Inflammatory macrophage (primary cell): ENCODE measurements at places on chromosomes 6 and 20.
A peak's percentile ranks its signal among the peaks of the same experiment; 100 is the strongest.

- no peak for DNase-seq
Measured at GRCh38 chr20:17928633-17929311, 39.8 kb downstream of the SNX5 start.

DNA sequence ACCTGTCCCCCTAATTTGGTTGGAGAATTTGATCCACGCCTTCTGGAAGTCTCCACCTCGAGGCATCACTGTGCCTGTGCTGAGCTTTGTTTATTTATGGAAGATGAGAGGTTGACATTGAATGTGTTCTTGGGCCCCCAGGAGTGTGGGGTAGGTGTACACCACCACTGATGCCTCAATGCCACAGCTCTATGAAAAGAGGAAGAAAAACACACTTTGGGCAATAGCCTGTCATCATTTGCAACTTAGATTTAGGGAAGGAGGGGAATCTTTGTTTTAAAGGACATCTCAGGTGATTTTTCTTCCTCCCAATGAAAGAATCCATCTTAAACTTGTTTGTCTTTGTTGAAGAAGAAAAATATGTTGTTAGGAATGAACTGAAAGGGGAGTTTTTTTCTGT lies 42.6 kb downstream of the TBC1D7 start:
- DNase-seq = peak; percentile 55

DNA sequence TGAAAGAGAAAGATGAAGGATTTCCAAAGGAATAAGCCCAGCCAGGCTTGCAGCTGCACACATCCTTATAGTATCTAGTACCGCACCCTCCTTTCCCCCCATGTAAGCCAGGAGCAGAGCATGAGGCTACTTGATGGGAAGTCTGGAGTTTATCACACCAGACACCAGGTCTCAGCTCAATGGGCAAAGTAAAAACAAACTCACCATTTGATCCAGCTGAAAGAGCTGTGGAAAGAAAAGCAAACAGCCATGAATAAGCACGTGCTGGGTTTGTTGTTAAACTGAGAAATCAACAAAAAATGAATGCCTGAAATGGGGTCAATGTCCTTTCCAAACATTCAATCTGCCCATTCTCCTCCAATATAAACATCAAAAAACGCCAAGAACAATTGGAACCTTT lies 50.6 kb upstream of the MAP7 start:
- no peak for DNase-seq

GRCh38 chr6:56691814-56692213 lies 49.1 kb upstream of the DST start:
- no peak for DNase-seq

GRCh38 chr20:5031206-5031557 lies 29.9 kb upstream of the SLC23A2 start:
- peak; percentile 31 for DNase-seq

DNA sequence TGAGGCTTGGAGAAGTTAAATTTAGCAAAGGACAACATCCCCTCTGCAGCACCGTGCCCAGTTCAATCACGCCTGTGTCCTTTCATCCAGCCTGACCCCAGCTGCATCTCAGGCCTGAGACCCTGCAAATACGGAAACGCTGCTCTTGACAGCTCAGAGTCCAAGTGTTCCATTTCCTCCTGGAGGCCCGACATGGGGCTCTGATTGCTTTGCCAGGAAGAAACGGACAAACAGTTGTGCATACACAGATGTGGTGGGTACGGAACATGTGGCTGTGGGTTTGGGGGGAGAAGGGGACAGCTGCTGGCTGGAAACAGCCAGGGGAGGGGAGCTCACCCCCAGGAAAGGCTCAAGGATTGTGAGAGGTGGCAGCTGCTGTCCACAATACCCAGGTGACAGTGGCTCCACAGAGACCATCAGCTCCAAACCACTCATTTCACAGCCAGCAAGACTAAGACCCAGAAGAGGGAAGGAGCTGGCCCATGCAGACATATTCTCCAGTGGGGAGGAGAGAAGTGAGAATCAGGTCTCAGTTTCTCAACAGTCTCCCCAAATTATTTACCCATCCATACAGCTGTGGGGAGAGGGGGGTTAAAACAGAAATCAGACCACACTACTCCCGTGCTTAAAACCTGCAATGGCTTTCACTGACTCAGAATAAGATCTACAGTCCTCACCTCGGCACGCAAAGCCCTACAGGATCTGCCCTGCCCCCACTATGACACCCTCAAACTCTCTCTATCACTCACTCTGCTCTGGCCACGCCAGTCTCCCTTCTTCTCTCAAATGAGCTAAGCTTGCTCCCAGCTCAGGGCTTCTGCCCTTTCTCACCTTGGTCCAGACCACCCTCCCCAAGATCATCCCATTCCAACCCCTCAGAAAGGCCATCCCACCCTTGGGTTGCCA lies 89.1 kb downstream of the PREX1 start:
- DNase-seq = no peak

DNA sequence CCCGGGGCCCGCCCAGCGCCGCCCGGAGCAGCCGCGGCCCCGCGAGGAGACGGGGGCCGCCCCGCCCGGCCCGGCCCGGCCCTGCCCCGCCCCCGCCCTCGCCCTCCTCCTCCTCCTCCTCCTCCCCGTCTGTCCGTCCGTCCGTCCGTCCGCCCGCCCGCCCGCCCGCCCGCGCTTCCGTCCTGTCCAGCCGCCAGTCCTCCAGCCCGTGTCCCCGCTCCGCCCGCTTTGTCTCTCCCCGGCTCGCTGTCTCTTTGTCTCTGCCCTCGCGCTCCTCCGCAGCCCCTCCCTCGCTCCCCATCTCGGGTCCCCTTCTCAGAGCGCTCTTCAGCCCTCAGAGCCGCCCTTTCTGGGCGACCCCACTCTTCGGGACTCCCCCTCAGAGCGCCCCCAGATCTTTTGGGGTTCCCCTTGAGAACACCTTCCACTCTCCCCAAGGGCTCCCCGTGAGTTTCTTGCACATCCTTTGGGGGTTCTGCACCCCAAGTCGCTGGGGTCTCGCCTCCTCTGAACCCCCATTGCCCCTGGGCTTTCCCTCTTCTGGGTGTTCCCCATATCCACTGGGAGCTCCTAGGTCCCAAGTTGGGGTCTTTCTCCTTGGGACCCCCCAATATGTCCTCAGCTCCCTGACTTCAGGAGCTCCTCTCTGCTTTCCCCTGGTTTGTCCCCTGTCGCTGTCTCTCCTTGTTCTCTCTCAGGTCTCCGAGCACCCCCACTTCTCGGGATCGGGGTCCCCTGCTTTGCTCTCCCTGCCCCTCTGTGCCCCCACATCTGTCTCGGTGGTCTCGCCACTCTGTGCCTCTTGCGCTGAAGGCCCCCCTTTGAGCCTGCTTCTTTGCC lies 79.5 kb upstream of the MYL9 start:
- DNase-seq = peak; percentile 33

- DNase-seq = no peak
Measured at GRCh38 chr20:12554426-12554825, 454.3 kb upstream of the SPTLC3 start.

DNA sequence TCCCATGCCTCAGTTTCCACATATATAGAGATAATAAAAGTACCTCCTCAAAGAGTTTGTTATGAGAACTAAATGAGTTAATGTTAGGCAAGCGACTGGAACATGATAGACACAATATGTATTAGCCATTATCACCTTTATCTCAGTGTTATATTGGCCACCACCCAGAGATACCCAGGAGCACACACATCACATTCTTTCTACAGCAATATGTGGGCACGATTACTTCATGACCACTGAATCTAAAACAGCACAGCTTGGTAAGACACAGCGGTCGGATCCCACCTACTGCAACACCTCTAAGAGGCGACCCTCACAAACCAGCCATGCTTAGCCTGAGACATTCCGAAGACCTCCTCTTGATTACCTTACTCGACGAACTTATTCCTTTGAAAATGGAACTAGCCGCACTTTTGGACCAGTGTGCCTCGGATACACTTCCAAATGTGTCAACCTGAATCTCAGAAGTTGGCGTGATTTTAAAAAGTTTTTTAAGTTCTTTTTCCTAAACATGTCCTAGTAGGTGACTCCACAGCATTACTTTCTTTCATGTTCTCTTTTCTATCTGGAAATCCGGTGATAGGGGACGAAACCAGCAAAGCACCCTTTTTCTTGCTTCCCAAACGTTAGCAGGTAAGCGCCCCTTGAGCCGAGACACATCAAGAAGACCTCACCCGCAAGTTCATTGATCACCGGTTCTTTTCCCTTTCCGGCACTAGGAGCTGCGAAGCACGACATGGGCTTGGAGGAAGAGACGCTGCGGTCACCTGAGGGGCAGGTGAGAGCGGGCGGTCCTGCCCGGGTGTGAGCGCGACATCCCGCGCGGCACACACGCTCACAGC lies 923 bp downstream of the GMDS start:
- DNase-seq = no peak

- no peak for DNase-seq
Measured at GRCh38 chr6:6781172-6781872, 192.8 kb downstream of the LY86 start.

GRCh38 chr6:70549327-70549726 lies 17.4 kb upstream of the SDHAF4 start:
- DNase-seq = no peak

GRCh38 chr20:3080939-3081388 lies 3.6 kb downstream of the AVP start:
- no peak for DNase-seq

- DNase-seq = no peak
Measured at GRCh38 chr6:83708546-83708969, 343 bp downstream of the SNAP91 start.

- no peak for DNase-seq
Measured at GRCh38 chr6:46380152-46380807, 111.0 kb downstream of the RCAN2 start.

GRCh38 chr20:36854348-36855240 lies 21.3 kb upstream of the TLDC2 start:
- DNase-seq = no peak
